Fibroblast of lung (primary cell): ENCODE measurements at places on chromosomes 5 and 9. TPM values are rescaled to one million over a fixed set of nuclear protein-coding genes. Genes with fewer than 3 reads are reported as not detected.
A peak's percentile ranks its signal among the peaks of the same experiment; 100 is the strongest.

IFNA1 gene
- not detected in 2 replicates for polyA plus RNA-seq

CAMK4 gene
- polyA plus RNA-seq = 5.9 and 6.5 TPM in 2 replicates

LYRM7 gene
- polyA plus RNA-seq = 4.8 and 5.2 TPM in 2 replicates

TMEM215 gene
- polyA plus RNA-seq = not detected in 2 replicates

SAXO1 gene
- polyA plus RNA-seq = 0.01 TPM in 1 of 2 replicates, not detected in the other

- no peak overlapping the region for H3K27ac ChIP-seq
- no peak overlapping the region for H3K4me3 ChIP-seq
- H3K27me3 ChIP-seq = no peaks in the 10 kb centered on the region
- no peak for DNase-seq
- no peaks in the 10 kb centered on the region for H3K4me1 ChIP-seq
These were observed 15.0 kb downstream of the CDH10 start for GRCh38 chr5:24629798-24630197.

GRCh38 chr9:137484551-137485315 is 25.6 kb upstream of the NSMF start:
- DNase-seq = no peak
- H3K27me3 ChIP-seq = peaks cover 16% of the 10 kb centered on the region
- H3K27ac ChIP-seq = no peak overlapping the region

DNA sequence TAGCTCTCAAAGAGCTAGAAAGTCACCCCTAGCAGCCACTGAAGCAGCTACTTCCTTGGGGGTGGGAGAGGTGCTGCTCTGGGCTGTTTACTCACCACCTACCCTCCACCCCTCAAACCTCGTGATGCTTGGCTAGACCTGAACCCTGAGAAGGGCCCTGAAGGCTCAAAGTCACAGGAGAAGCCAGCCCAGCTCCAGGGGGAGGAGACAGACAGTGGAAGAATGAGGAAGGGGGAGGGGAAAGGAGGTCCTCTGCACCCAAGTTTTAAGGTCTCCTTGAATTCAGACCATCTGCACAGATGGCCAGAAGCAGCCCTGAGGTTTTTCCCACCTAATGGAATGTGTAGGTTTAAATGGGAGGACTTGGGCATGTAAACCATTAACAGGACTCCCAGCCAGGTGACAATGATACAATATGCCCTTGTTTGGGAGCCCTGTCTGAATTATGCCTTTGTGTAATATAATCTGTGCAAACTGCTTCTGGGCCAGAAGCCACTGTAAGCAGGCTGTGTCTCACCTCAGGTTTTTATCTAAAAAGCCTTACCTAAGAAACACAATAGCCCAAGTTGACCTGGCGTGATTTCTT is 180.5 kb downstream of the PIK3R1 start:
- DNase-seq = no peak
- H3K27ac ChIP-seq = no peak overlapping the region

DNA sequence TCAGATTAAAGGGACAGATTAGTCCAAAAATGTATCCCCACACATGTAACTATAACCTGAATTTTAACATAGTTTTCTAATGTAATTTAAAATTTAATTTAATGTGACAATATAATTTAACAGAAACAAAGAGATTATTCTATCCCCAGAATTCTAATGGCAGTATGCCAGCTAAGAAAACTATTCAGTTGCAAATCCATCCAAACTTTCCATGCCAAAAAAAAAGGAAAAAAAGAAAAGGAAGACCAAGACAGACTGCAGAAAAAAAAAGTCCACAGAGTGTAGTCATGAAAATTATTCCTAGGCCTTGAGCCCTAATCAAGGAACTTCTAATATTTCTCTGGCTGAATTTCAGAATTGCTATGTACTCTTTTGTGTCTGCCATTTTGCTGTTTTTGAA is 217.6 kb downstream of the CDH18 start:
- no peak overlapping the region for H3K4me3 ChIP-seq
- H3K27me3 ChIP-seq = no peaks in the 10 kb centered on the region
- no peaks in the 10 kb centered on the region for H3K36me3 ChIP-seq
- no peaks in the 10 kb centered on the region for H3K4me1 ChIP-seq

DNA sequence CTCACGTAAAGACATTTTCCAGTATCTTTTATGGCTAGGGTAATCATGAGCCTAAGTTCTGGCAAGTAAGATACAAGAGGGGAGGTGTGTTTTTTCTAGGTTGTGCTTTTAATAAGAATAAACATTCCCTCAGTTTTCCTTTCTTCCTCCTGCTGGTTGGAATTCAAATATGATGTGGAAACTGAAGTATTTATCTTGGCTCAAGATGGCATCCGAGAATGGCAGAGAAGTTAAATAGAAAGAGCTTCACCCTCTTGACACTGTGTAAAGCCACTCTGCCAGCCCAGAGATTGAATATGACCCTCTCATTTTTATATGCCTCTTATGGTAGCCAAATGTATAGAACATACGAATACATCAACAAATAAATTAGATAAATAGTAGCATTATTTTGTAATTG is 438.4 kb downstream of the ISL1 start:
- DNase-seq = no peak
- H3K36me3 ChIP-seq = no peaks in the 10 kb centered on the region
- H3K27ac ChIP-seq = no peak overlapping the region
- H3K4me3 ChIP-seq = no peak overlapping the region

- no peak for DNase-seq
- H3K36me3 ChIP-seq = no peaks in the 10 kb centered on the region
- no peaks in the 10 kb centered on the region for H3K4me1 ChIP-seq
- H3K27me3 ChIP-seq = no peaks in the 10 kb centered on the region
- H3K27ac ChIP-seq = no peak overlapping the region
These were observed 17.1 kb upstream of the OLFM1 start for GRCh38 chr9:135070198-135070951.

DNA sequence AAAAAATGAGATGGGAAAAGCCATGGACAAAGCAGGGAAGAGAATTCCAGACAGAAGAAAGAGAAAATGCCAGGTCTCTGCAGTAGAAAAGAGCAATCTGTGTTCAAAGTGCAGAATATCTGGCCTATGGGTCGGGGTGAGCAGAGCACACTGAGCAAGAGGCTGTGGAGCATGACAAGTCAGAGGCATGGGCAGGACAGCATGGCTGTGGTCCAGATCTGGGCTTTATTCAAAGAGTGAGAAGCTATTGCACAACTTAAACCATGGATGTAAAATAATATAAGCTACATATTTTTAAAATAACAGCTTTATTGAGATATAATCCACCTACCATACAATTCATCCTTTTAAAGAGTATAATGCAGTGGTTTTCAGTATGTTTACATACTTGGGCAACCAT is 133.1 kb upstream of the SPDL1 start:
- peak; percentile 24 for DNase-seq
- no peaks in the 10 kb centered on the region for H3K36me3 ChIP-seq
- H3K27me3 ChIP-seq = no peaks in the 10 kb centered on the region
- no peak overlapping the region for H3K4me3 ChIP-seq

DNA sequence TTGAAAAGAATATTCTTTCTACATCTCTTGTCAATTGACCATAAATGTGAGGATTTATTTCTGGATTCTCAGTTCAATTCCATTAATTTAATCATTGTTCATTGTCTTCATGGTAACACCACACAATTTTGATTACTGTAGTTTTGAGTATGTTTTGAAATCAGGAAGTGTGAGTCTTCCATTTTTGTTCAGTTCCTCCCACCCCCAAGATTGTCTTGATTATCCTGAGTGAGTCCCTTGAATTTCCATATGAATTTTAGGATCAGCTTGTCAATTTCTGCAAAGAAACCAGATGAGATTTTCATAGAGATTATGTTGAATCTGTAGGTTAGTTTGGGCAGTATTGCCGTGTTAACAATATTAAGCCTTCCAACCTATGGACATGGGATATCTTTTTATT is 9.5 kb downstream of the CYFIP2 start:
- H3K36me3 ChIP-seq = no peaks in the 10 kb centered on the region
- H3K27me3 ChIP-seq = no peaks in the 10 kb centered on the region
- no peak for DNase-seq
- H3K27ac ChIP-seq = no peak overlapping the region
- H3K4me3 ChIP-seq = no peak overlapping the region

DNA sequence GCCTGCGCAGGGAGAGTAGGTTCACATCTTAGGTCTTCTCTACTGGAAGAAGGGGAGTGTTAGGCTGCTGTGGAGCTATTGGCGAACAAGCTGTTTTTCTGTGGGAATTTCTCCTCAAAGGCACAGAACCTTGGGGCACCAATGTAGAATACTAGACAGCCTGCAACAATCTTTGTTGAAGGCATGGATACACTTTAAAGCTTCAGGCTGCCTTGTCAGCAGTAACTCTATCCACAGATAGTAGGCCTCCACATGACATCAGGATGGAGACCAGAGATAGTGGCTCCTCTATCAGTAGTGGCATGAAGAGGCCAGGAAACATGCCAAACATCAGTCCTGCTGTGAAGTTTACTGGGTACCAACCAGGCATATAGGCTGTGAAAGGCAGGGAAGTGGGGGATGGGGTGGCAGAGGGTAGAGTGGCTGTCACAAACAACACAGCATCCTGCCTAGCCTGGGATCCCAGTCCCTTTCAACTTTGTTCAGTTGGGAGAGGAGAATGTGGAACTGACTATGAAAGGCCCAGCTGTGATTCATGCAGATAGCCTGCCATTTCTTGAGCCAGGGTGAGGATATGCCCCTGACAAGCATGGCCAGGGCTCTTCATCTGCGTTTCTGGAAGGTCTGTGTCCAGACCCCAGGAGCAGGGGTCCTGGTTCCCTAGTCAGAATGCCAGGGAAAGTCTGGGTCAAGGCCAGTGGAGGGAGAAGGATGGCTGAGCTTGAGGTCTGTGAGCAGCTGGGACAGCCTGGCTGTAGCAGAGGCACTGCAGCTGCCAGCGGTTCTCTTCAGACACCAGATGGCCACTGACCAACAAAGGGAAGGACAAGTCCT is 1.0 kb upstream of the HK3 start:
- H3K36me3 ChIP-seq = peaks cover 7% of the 10 kb centered on the region
- no peak overlapping the region for H3K4me3 ChIP-seq
- peak; percentile 7 for DNase-seq
- no peaks in the 10 kb centered on the region for H3K4me1 ChIP-seq
- H3K27me3 ChIP-seq = no peaks in the 10 kb centered on the region

DNA sequence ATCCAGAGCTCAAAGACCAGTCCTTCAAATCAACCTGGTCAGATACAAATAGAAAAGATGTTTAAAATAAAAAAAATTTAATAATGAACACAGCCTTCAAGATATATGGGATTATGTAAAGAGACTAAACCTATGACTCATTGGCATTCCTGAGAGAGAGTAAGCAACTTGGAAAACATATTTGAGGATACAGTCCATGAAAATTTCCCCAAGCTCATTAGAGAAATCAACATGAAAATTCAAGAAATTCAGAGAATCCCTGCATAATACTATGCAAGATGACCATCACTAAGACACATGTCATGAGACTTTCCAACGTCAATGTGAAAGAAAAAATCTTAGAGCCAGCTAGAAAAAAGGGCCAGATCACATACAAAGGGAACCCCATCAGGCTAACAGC is 512.9 kb upstream of the PTGER4 start:
- peak; percentile 39 for DNase-seq
- no peaks in the 10 kb centered on the region for H3K27me3 ChIP-seq
